ENCODE measurements at places on chromosomes 5 and 9.

GRCh38 chr9:129547063-129547462 is 73.8 kb downstream of the C9orf50 start:
- no peak for DNase-seq

- DNase-seq, result no peak
These were observed 28.1 kb upstream of the F2RL1 start for GRCh38 chr5:76790632-76791290.

DNA sequence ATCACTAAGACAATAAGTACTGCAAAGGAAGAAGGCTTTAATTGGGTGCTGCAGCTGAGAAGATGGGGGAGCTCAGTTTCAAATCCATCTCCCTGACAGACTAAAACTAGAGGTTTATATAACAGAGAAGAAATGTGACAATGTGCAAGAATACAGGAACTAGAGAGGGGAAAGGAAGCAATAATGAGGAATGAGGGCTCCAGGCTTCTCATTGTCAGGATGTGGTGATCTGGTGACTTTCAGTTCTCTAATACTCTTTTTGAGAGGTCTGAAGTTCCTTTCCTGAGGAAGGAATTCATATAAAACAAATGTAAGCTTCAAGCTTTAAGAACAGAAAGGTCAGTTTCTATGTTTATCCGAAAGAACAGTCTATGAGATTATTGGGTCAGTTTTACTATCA is 42.5 kb upstream of the SPATA31E1 start:
- no peak for DNase-seq

DNA sequence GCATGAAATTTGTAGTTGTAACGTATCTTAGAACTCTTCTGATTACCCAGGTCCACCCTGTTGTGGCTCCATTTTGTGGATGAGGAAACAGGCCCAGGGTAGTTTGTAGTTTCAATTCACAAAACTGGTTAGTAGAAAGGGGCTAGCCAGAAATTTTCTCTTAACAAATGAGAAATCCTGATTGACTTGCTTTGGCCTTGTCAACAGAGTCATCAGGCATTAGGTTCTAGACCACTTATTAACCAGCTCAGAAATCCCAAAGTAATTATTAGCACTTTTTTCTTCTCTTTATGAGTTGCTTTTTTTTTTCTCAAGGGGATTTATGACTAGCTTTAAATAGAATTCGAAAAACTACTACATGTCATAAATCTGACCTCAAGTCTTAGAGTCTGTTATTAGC is 160.2 kb downstream of the SH3GL2 start:
- no peak for DNase-seq

GRCh38 chr5:172106511-172107356 is 81.3 kb downstream of the STK10 start:
- no peak for DNase-seq

- no peak for DNase-seq
These were observed 4.2 kb upstream of the IRX2 start for GRCh38 chr5:2755681-2756171.

- no peak for DNase-seq
These were observed 638.8 kb downstream of the LRRC70 start for GRCh38 chr5:63217422-63217821.

- no peak for DNase-seq
These were observed 27.8 kb upstream of the PTPDC1 start for GRCh38 chr9:94056442-94056974.

- no peak for DNase-seq
These were observed 350 bp upstream of the SLC25A46 start for GRCh38 chr5:110738503-110738811.

DNA sequence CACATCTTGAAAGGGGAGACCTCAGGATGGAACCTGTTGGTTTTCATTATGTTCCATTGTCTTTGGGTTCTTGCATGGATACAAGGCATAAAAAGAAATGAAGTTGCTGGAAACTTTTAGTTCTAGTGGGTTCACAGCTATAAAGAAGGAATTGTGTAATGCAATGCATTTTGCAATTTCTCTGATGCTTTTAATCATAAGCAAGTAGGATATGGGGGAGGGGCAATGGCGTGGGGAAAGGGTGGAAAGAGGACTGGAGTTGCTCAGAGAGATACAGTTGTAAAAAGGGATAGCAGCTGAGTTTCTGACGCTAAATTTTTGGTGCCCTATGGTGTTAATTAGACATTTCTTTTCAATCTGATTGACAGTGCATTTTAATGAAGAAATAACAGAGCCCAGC is 88.6 kb upstream of the FANCC start:
- no peak for DNase-seq

GRCh38 chr5:56039985-56040384 is 45.2 kb upstream of the IL6ST start:
- DNase-seq, result no peak

DNA sequence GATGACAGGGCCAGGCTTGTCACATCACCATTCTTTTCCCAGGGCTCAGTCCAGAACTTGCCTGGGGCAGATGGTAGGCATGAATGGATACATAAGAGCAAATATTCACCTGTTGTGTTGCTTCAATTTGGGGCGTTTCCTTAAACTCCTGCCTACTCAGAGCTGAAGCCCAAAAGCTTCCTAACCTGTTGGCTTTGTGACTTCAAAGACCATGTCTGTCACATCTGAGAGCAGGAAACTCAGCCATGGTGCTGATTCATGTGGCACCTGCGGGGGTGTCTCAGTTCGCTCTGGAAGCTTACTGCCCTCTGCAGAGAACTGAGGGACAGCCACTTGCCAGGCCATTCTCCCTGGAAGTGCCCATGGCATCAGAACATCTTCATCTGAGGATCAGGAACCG is 246.6 kb downstream of the HSPA4 start:
- DNase-seq, result no peak

- no peak for DNase-seq
These were observed 72.6 kb upstream of the DMRTA1 start for GRCh38 chr9:22374051-22374450.

- no peak for DNase-seq
These were observed 1003.4 kb downstream of the CDH18 start for GRCh38 chr5:18984559-18985080.

DNA sequence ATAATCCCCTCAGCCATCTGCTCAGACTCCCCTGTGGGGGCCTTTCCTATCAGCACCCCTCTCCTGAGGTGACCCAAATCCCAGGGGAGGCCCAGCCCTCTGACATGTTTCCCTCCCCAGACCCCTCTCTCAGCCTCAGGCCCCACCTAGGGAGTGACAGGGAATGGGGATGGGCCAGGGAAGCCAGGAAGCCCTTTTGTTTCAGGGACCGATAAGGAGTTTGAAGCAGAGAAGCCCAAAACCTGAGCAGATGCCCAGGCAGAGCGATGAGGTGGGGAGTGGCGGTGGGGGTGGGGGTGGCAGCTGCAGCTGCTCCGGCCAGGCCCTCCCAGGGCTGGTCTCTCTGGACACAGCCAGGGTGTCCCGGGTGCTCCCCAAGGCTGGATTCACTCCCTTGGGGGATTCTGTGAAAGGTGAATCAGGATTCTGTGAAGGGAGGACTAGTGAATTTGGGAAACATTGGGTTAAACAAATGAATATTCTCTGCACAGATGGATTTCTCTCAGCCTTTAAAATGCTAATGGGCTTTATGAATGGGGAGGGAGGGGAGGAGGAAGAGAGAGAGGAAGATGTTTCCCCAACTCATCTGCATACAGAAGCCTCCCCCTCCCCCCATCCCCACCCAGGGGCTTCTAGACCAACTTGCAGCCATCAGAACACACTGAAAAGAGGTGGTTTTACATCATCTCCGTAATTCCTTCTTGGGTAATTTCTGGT is 17.4 kb downstream of the AKNA start:
- DNase-seq, result no peak

DNA sequence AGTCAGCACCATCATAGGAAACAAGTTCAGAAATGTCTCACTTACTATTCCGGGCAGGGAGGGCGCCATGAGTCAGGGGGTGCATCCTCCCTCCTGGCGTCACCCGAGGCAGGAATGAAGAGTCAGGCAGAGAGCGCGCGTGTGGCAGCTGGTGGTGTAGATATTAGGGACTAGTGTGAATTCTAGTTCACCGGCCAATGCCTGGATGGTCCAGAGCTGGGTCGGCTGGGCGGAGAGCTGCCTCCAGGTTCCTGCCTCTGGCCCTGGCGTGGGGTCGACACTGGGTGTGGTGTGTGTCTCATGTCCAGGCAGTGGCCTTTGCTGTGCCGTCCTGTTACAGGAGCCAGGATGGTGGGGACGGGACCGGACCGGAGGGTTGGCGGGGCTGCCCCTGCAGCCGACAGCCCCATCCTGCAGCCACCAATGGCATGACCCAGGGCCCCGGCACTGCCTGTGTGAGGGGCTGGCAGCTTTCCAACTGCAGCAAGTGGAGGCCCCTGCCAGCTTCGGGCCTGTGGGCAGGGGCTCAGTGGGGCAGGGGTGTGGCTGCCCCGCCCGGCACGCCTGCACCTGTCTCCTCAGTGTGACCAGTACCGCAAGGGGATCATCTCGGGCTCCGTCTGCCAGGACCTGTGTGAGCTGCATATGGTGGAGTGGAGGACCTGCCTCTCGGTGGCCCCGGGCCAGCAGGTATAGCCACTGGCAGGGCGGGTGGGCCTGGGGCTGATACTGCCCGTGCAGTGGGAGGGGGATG is 9.1 kb downstream of the DIPK1B start:
- DNase-seq, result no peak

GRCh38 chr5:81852291-81853029 is 101.6 kb upstream of the SSBP2 start:
- DNase-seq, result peak; percentile 56

GRCh38 chr5:146884066-146884626 is 5.6 kb upstream of the PPP2R2B start:
- DNase-seq, result no peak

GRCh38 chr5:133265720-133266526 is 214.1 kb downstream of the HSPA4 start:
- no peak for DNase-seq

GRCh38 chr5:96146675-96147074 is 185.0 kb upstream of the ELL2 start:
- no peak for DNase-seq

- DNase-seq, result no peak
These were observed 357.5 kb downstream of the CAAP1 start for GRCh38 chr9:26535151-26535550.

- no peak for DNase-seq
These were observed 76.1 kb downstream of the TLE1 start for GRCh38 chr9:81613002-81613812.

DNA sequence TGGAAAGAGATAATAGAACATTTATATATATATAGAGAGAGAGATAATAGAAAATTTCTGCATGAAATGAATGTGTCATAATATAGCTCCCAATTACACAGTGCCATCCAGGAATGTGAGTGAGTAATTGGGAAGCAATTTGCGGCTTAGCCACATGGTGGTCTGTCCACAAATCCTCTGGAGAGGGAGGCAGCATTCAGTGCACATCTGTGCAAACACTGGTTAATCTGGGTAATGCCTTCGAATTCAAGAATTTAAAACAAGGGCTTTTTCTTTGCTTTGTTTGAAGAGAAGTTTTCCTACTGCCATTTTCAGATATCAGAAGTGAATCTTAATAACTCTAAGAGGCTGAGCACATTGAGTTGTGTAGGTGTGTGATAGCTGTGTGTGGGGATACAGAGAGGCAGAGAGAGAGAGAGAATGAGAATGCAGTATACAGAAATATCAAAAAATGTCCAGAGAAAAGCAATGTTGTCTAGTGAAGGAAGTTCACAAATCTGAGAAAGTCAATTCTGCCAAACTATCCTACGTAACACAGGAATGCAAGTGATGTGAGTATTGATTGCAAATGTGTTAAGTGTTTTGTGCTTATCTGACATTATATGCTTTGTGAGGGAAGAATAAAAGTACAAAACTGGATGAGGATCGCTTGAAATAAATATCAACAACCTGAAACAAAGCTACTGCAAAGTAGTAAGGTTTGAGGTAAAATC is 134.6 kb downstream of the EDIL3 start:
- no peak for DNase-seq

DNA sequence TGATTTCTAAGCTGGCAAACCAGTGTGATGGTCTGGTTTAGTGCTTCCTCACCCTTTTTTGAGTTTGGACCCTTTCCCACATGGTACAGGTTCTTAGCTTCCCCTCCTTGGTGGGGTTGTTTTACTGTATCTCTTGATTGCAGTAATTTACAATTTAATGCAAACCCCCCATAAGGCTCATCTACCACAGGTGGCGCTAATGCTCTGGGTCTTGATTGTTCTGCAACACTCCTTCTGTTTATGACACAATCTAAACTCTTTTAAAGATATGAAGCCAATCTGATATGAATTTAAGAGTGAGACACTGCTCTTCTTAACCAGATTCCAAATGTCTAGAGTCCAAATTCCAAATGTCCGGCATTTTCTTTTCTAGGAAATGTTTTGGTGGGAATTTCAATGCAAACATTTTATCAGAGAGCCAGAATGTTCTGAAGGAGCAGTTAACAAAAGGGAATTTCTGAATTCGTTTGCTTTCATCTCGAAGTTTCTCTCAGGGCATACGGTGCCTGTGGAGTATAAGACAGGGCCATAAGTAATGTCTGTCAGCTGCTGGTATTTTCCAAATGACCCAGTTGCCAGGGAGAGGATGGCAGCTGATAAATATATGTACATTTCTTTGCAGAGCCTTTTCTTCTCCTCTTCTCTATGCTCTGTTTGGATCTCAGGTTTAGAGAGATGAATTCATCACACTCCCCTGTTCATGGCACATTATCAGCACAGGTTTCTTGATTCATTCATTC is 246.8 kb downstream of the ARHGAP26 start:
- DNase-seq, result no peak

DNA sequence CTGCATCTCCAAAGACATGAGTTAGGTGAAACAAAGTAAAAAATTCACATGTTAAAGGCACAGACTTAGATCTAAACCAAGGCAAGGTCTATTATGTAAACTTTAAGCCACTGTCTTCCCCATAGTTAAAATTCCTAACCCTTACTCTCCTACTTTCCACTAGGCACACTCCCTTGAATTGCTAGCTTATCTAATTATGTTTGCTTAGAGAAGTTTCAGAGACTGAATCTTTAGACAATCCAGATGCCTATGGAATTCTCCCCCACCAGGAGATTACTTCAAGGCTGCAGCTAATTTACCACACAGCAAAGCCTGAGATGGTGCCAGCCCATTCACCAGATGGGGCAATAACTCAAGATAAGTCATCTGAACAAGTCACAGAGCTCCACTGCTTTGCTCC is 803.1 kb upstream of the COX7C start:
- no peak for DNase-seq

DNA sequence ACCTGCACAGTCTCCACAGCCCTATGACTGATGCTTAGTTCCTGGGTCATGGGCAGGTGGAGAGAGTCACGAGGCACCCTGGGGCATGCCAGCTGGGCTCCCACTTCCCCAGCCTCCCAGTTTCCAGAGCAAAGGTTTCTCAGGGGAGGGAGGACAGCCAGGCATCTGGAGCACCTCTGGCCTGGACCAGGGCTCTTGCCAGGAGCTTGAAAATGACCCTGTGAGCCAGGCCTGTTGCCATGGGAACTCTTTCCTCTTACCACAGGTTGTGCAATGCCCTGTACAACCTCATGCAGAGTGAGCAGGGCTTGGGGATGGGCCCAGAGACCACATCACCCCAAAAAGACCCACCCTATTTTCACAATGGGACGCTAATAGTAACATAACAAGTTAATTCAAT is 113.1 kb downstream of the PSD2 start:
- no peak for DNase-seq

DNA sequence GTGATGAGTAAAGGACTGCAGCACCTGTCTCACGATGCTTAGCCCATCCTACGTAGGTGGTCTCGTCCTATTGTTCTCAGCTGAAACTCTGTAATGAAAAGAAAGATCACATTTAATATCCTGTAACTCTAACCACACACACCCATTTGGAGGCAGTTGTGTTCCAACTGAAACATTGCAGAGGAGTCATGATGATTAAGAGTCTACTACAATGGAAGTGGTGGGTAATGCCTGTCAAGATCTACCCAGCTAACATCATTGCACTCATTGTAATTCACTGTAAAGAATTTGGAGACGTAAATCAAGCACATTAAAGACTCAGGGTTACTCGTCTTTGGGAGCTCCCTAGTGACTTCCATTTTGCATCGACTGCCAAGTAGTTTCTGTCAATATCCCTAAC is 106.0 kb upstream of the PTPN3 start:
- DNase-seq, result no peak

Data from NCI-H1417 treated with DMSO at 0.1 percent for 48 hours (cell line).